T-helper 17 cell (primary cell): ENCODE measurements at places on chromosomes 1 and 21.
A peak's percentile ranks its signal among the peaks of the same experiment; 100 is the strongest.

DNA sequence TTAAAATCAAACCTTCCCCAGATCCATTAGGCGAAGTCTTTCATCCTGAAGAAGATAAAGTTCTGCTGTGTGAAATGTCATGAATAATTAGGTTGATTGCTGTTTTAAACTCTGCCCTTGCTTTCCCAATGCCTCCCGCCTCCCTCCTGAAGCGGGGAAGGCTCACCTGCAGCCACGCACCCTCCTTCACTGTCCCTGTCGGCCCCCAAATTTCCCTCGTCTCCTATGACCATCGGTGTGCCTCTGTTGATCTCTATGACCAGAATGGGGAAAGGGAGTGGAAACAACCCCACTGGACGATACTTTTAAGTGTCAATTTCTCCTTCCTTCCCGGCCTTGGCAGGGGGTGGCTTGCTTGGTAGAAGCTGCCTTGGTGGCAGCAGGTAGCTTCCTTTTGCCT lies 35.1 kb downstream of the LHX4 start:
- no peaks in the 10 kb centered on the region for H3K27me3 ChIP-seq
- no peak overlapping the region for H3K4me3 ChIP-seq
- no peaks in the 10 kb centered on the region for H3K36me3 ChIP-seq
- DNase-seq = no peak
- peaks cover 3% of the 10 kb centered on the region for H3K4me1 ChIP-seq

DNA sequence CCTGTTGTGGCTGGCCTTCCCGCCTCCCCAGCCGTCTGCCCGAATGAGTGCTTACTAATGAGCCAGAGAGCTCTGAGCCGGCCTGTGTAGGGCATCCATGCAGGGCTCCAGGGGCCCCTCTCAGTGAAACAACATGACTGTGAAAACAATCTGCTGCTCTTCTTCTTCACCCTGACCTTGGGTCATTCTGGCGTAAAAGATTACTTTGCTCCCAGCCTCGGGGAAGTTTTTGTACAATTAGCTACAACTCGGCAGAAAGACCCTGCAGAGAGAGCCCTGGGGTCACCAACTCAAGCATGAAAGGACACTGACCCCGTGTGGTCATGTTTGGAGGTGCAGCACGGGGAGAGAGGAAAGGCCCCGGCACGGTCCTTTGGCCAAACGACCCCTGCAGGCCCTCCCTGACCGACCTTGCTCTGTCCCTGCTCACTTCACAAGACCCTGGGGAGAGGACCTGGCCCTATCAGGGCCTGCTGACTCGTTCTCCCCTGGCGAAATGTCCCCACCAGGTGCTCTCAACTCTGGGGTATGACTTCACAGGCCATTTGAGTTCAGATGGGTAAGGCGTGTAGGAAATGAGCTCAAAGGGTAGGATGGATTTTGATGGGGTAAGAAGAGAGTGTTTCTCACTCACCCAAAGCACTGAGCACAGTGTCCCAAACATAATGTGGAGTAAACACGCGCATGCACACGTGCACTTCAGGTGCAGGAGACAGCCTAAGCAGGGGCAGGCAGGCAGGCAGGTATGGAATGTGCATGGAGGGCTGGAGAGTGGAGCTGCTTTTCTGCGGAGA lies 22.9 kb upstream of the FAM20B start:
- H3K27me3 ChIP-seq = peaks cover 1% of the 10 kb centered on the region
- no peak overlapping the region for H3K4me3 ChIP-seq
- DNase-seq = peak; percentile 35
- H3K27ac ChIP-seq = no peak overlapping the region
- peaks cover 10% of the 10 kb centered on the region for H3K4me1 ChIP-seq

DNA sequence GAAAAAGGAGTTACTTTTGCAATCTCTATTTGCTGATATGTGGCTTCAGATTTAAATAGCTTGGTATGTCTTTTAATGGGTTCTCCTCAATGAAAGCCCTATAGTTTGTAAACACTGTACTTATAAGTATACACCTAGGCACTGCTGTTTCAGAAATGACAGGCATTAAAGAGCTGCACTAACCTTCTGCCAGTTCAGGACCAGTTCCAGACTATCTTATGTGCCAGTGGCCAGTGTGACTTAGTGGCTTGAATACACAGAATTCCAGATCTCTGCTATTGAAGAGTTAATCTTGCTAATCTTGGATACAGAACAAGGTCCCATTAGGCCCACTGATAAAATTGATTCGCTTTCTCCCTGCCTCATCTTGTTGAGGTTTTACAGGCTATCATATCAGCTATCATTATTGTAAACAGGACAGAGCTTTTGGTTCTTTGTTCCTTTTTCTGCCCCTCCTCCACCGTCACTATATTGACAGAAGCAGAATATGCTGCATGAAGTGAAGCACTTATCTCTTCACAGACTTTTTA lies 337.5 kb downstream of the LRRIQ3 start:
- DNase-seq = no peak
- no peak overlapping the region for H3K4me3 ChIP-seq
- H3K27me3 ChIP-seq = no peaks in the 10 kb centered on the region
- no peaks in the 10 kb centered on the region for H3K36me3 ChIP-seq
- no peak overlapping the region for H3K27ac ChIP-seq

DNA sequence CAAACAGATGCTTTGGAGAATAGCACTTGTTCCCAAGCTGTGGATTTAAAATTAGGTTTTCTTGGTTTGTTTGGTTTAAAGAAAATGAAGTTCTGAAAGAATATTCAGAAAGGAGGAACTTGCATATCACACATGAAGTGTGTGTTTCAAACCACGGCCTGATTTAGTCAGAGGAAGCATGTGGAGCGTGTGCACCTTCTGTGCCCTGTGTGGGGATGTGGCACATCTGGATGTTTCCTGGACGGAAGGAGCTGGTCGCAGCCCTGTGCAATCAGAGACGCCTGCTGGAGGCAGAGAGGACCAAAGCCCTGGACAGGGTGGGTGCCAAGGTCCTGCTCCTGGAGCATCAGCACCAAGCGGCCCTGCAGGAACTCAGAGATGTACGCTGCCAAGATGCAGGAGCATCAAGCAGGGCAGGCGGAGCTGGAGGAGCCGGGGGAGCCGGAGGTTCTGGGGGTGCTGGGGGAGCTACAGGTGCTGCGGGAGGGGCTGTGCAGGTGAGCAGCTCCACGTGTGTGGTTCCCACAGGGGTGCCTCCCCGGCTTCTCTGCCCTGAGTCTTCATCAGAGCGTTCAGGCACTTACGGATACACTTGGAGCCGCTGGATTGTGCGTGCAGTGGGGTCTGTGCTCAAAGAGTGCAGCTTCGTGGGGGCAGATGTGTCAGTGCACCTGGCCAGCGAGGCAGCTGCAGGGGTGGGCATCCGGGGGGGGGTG lies 45.7 kb downstream of the PCNT start:
- no peaks in the 10 kb centered on the region for H3K36me3 ChIP-seq
- no peaks in the 10 kb centered on the region for H3K27me3 ChIP-seq
- no peak for DNase-seq

- no peaks in the 10 kb centered on the region for H3K4me1 ChIP-seq
- no peak overlapping the region for H3K27ac ChIP-seq
- no peak overlapping the region for H3K4me3 ChIP-seq
- H3K27me3 ChIP-seq = no peaks in the 10 kb centered on the region
Observed at GRCh38 chr1:1282998-1283397, 2.8 kb downstream of the SCNN1D start.

DNA sequence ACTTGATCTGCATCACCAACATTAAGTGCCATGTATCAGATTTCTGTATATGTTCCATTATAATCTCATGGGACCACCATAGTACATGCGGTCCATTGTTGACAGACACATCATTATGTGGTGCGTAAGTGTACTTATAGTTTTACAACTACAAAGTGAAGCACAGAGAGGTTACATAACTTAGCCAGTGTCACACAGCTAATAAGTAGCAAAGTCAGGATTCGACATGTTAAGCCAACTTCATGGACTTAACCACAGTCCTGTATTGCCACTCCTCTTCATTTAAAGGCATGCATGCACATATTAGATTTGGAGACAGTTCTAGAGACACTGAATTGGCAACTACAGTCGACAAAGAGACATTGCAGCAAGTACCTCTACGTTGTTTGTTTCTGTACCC lies 120.5 kb downstream of the ATF6 start:
- H3K27me3 ChIP-seq = no peaks in the 10 kb centered on the region
- no peak for DNase-seq
- peaks cover 7% of the 10 kb centered on the region for H3K36me3 ChIP-seq
- H3K4me1 ChIP-seq = peaks cover 6% of the 10 kb centered on the region
- no peak overlapping the region for H3K4me3 ChIP-seq

- DNase-seq = no peak
- no peaks in the 10 kb centered on the region for H3K4me1 ChIP-seq
- H3K36me3 ChIP-seq = no peaks in the 10 kb centered on the region
- H3K27ac ChIP-seq = no peak overlapping the region
- H3K4me3 ChIP-seq = no peak overlapping the region
- peaks cover 45% of the 10 kb centered on the region for H3K27me3 ChIP-seq
Observed at GRCh38 chr1:209046935-209047334, 536.6 kb upstream of the CAMK1G start.

DNA sequence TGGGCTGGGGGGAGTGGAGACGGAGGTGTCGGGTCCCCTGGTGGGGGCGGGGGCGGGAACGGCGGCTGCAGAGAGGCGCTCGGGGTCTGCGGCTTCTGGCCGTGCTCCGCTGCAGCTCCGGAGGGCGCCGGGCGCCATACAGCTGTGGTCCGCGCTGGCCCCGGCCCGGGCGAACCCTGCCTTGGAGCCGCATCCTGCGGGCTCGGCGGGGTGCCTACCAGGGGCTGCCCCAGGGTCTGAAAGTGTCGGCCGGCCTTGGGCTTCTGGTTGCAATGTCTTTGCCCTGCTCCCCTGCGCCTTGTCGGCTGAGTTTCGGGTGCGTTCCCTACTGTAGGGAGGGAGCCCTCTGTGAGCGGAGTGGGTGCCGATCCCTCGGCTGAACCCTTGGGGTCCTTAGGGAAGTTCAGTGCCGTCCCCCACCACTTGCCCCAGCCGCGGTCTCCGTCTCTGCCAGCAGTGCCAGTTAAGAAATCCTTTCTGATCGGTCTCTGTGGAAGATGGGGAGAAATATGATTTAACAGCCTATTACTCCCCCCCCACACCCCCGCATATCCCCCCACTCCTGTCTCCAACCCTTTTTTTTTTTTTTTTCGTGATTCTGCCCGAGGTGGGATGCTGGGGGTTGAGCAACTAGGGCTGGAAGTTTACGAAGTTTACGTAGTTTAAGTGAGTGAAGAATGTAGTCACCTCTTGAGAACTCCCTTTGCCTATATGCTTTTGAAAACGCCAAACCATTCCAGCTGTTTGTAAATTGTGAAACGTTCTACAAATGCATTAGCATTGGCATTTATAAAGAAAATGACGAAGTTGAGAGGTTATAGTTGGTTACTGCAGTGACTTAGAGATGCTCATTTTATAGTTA lies 588 bp downstream of the NEXN start:
- H3K4me3 ChIP-seq = peak overlapping the region; percentile 80
- H3K36me3 ChIP-seq = peaks cover 9% of the 10 kb centered on the region
- no peak for DNase-seq
- no peak overlapping the region for H3K27ac ChIP-seq
- peaks cover 13% of the 10 kb centered on the region for H3K27me3 ChIP-seq

GRCh38 chr1:26289158-26290059 lies 9.5 kb downstream of the SH3BGRL3 start:
- H3K4me1 ChIP-seq = peaks cover 71% of the 10 kb centered on the region
- peaks cover 5% of the 10 kb centered on the region for H3K36me3 ChIP-seq
- DNase-seq = no peak
- peak overlapping the region; percentile 74 for H3K4me3 ChIP-seq
- peak overlapping the region; percentile 99 for H3K27ac ChIP-seq
- no peaks in the 10 kb centered on the region for H3K27me3 ChIP-seq
